ENCODE measurements at places on chromosomes 3 and 15. TPM values are rescaled to one million over a fixed set of nuclear protein-coding genes. Genes with fewer than 3 reads are reported as not detected.

The CCDC39 gene
- total RNA-seq, result 0.66 TPM

The SERPINI2 gene
- total RNA-seq, result not detected

The GOLGA6D gene
- total RNA-seq, result not detected

The GPR15 gene
- not detected for total RNA-seq

The SLC12A1 gene
- total RNA-seq, result 2.1 TPM

The KNL1 gene
- 14.2 TPM for total RNA-seq

The SPATA12 gene
- not detected for total RNA-seq

The SNX22 gene
- 1.1 TPM for total RNA-seq

The EPB42 gene
- total RNA-seq, result 5.3 TPM

The ZPLD1 gene
- 1.9 TPM for total RNA-seq

The ITIH3 gene
- 0.66 TPM for total RNA-seq

The HESX1 gene
- total RNA-seq, result 1.9 TPM

The GDPGP1 gene
- 15.3 TPM for total RNA-seq

The COPB2 gene
- total RNA-seq, result 140 TPM

The ZBED2 gene
- total RNA-seq, result 0.49 TPM

The OCA2 gene
- total RNA-seq, result 12.3 TPM

The SLC2A2 gene
- total RNA-seq, result not detected

The RASGRF1 gene
- total RNA-seq, result 3.5 TPM

The IREB2 gene
- total RNA-seq, result 85.2 TPM

The GP9 gene
- 1.2 TPM for total RNA-seq

The FSIP1 gene
- total RNA-seq, result 4.3 TPM

The HRG gene
- total RNA-seq, result not detected

The STARD9 gene
- total RNA-seq, result 40.4 TPM

The GOLGA8S gene
- 0.82 TPM for total RNA-seq

The MB21D2 gene
- 17.7 TPM for total RNA-seq

The NR2E3 gene
- 218 TPM for total RNA-seq

The CFAP91 gene
- 7.3 TPM for total RNA-seq

All from camera-type eye (tissue), 1 donor.